ENCODE measurements at places on chromosomes 1 and 21.

DNA sequence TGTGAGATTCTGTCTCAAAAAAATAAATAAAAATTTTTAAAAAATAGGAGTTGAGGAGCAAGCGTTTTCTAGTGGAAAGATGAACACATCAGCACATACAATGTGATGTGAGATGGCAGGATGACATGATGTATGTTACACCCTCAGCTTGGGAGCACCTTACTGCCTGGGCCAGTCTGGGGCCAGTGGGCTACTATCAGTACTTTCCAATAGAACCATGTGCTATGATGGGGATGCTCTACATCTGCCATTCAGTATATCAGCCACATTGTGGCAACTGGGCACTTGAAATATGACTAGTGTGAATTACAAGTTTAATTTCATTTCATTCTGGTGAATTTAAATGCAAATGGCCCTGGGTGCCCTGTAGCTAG is 156.0 kb downstream of the PGBD5 start:
- no peak for DNase-seq
- H3K27me3 ChIP-seq, result no peaks in the 10 kb centered on the region
- H3K27ac ChIP-seq, result peak overlapping the region; percentile 61
- peaks cover 12% of the 10 kb centered on the region for H3K4me1 ChIP-seq
- H3K4me3 ChIP-seq, result no peak overlapping the region

- H3K36me3 ChIP-seq, result no peaks in the 10 kb centered on the region
- peaks cover 60% of the 10 kb centered on the region for H3K4me1 ChIP-seq
- H3K27ac ChIP-seq, result no peak overlapping the region
- no peak for DNase-seq
- no peak overlapping the region for H3K4me3 ChIP-seq
- H3K27me3 ChIP-seq, result no peaks in the 10 kb centered on the region
These were observed 391.5 kb upstream of the ADGRL2 start for GRCh38 chr1:81409262-81409661.

GRCh38 chr1:204196068-204196795 is at the start of gene KISS1:
TSS of gene KISS1 (minus strand) at chr1:204196491. CDS start at chr1:204192876, 3,615 bp downstream.
- no peak within 1 kb of the TSS for H3K4me3 ChIP-seq
- no peak for DNase-seq
- no peak within 1 kb of the TSS for H3K27ac ChIP-seq
- H3K27me3 ChIP-seq, result no peaks in the 10 kb centered on the region
- no peaks in the 10 kb centered on the region for H3K4me1 ChIP-seq

DNA sequence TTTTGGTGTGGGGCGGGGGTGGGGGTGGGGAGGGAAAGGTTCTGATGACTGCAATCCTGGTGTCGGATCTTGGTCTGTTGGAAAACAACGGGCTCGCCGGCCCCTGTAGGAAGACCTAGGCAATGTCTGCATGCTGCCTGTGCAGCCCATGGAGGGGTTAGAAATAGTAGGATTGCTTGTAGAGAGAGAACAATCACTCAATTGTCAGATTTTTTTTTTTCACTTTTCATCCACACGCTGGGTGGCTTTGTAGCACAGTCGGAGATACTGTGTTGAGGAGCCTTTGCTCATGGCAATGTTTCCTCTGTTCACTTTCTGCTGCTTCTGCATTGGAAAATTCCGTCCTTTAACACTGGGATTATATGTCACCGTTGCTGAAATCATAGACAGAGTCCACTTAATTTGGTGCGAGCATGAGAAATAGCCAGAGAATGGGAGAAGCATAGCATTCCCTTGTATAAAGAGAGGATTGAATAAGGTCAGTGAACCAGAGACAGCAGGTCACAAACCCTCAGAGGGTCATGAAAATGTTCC is 107.5 kb downstream of the MRPS6 start:
- peak overlapping the region; percentile 65 for H3K27ac ChIP-seq
- no peak for DNase-seq
- H3K4me3 ChIP-seq, result peak overlapping the region; percentile 48
- no peaks in the 10 kb centered on the region for H3K27me3 ChIP-seq
- H3K36me3 ChIP-seq, result no peaks in the 10 kb centered on the region

DNA sequence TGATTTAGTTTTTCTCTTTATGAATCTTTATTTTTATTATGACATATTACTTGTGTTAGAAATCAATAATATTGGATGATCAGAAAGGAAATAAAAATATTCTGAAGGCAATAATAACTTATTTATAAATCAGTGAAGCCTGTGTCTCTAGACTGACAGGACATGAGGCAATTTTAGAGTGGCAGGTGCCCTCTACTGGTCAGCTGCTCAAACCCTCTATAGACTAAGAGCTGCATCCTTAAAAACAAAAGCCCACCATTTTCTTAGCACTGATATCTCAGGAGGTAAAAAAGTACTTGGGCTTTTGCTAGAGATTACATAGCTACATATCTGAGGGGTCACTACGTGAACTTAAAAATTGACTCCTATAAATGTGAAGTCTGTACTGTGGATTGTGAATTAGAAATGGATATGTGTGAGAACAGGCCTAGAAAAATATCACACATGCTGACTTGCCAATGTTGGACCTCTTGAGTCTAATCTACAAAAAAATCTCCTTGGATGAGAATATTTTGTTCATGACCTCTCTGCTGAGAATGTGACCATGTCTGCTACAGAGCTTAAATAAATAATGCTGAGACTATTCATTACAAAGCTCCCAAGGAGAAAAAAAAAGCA is 597.9 kb upstream of the ADAMTS5 start:
- no peak overlapping the region for H3K4me3 ChIP-seq
- no peak overlapping the region for H3K27ac ChIP-seq
- H3K36me3 ChIP-seq, result no peaks in the 10 kb centered on the region
- no peaks in the 10 kb centered on the region for H3K27me3 ChIP-seq
- no peaks in the 10 kb centered on the region for H3K4me1 ChIP-seq

DNA sequence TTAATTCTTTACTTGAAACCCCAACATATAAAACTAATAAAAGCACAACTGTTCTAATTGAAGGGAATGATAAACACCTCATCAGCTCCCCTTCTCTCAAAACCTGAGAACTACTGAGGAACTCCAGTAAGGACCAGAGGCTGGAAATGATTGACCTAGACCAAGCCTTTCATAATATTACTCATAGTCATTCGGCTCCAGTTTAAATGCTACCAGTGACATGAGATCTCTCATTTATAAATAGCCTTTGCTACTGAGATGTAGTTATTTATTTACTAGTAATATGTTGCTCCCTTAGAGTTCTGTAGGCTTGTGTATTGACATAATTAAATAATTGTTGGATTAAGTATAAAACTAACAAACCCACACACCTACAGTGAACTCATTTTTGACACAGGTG is 209.8 kb upstream of the PRMT6 start:
- no peaks in the 10 kb centered on the region for H3K27me3 ChIP-seq
- H3K27ac ChIP-seq, result no peak overlapping the region
- H3K4me3 ChIP-seq, result no peak overlapping the region
- DNase-seq, result no peak
- H3K4me1 ChIP-seq, result no peaks in the 10 kb centered on the region

DNA sequence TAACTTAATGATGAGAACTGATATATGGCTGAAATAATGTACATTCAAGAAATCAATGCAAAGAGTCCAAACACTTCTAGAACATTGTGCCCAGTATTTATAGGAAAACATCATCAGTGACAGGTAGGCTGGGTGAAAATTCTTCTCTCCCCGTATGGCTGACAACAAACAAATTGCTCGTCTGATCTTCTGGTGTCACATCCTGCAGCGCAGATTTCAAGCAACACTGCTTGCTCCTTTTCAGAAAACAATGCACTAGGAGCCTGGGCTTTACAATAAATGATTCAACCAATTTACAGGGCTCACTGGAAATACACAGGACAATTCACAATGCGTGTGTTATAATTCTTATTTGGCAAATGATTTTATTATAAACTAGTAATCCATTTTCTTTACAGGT is 185.3 kb downstream of the RERE start:
- no peaks in the 10 kb centered on the region for H3K36me3 ChIP-seq
- H3K27ac ChIP-seq, result no peak overlapping the region
- DNase-seq, result no peak
- H3K27me3 ChIP-seq, result no peaks in the 10 kb centered on the region
- no peak overlapping the region for H3K4me3 ChIP-seq

GRCh38 chr1:788835-789234 is 102.4 kb upstream of the OR4F16 start:
- no peak for DNase-seq
- H3K4me3 ChIP-seq, result no peak overlapping the region
- H3K4me1 ChIP-seq, result no peaks in the 10 kb centered on the region
- no peaks in the 10 kb centered on the region for H3K27me3 ChIP-seq

DNA sequence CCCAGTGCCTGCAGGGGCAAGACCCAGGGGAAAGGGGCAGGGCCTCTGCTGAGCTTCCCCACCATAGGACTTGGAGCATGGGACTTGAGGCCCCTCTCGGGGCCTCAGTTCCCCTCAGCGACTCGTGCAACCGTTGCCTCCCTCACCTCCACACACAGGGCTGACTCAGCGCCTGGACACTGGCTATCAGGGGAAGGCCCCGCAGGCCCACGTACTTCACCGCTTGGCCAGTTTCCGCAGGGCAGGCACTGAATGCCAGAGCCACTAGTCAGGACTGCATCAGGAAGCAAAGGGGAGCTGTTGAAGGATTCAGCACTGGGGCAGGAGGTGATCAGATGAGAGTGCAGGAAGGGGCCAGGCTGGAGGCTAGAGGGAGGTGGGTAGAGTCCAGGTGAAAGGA is 15.5 kb upstream of the FAM131C start:
- H3K27me3 ChIP-seq, result no peaks in the 10 kb centered on the region
- H3K4me1 ChIP-seq, result no peaks in the 10 kb centered on the region
- no peak overlapping the region for H3K27ac ChIP-seq
- no peak overlapping the region for H3K4me3 ChIP-seq

GRCh38 chr1:204997591-204998355 is 45.2 kb upstream of the CNTN2 start:
- H3K4me3 ChIP-seq, result no peak overlapping the region
- H3K36me3 ChIP-seq, result no peaks in the 10 kb centered on the region
- no peak overlapping the region for H3K27ac ChIP-seq
- no peak for DNase-seq

DNA sequence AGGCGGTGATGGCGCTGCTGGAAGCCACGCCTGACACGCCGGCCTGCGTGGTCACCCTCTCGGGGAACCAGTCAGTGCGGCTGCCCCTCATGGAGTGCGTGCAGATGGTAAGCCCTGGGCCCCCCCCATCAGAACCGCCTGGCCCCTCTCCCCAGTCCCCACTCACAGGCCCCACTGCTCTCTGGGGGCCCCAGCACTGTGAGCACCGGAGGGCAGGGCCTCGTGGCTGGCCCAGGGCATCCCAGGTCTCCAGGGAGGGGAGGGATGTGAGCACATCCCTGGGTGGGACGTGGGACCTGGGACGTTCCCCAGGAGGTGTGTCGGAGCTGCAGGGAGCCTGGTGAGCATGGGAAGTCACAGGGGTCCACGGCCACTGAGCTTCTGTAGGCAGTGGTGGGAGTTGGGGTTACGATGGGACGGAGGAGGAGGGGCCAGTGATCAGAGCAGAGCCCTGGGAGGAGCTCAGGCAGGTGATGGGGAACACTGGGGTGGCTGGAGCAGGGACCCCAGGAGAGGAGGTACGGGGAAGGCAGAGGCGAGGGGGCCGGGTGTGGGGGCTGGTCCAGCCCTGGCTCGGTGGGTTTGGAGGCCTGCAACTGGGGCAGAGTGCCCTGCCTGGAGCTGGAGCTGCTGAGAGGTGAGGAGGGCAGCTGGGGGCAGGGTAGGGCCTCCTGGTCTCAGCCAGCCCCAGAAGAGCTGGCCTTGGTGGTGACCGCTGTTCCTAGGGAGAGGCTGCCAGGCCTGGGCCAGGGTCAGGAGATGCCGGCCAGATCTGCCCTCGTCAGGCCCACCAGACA is 18.8 kb downstream of the PFKL start:
- H3K36me3 ChIP-seq, result peaks cover 92% of the 10 kb centered on the region
- H3K27me3 ChIP-seq, result no peaks in the 10 kb centered on the region
- no peak for DNase-seq
- no peak overlapping the region for H3K27ac ChIP-seq
- H3K4me1 ChIP-seq, result no peaks in the 10 kb centered on the region
- H3K4me3 ChIP-seq, result no peak overlapping the region

GRCh38 chr1:13788795-13789194 is 88.8 kb downstream of the PRDM2 start:
- H3K36me3 ChIP-seq, result peaks cover 20% of the 10 kb centered on the region
- no peak overlapping the region for H3K4me3 ChIP-seq
- no peaks in the 10 kb centered on the region for H3K27me3 ChIP-seq
- peaks cover 38% of the 10 kb centered on the region for H3K4me1 ChIP-seq

- H3K27me3 ChIP-seq, result no peaks in the 10 kb centered on the region
- peaks cover 56% of the 10 kb centered on the region for H3K36me3 ChIP-seq
- H3K4me3 ChIP-seq, result no peak overlapping the region
- H3K4me1 ChIP-seq, result peaks cover 10% of the 10 kb centered on the region
- no peak for DNase-seq
These were observed 38.8 kb downstream of the WDR4 start for GRCh38 chr21:42840411-42841155.
